ENCODE measurements at places on chromosomes 12 and 14.

- DNase-seq, result no peak
Measured at GRCh38 chr12:59240048-59240447, 319.7 kb upstream of the LRIG3 start.

- no peak for DNase-seq
Measured at GRCh38 chr14:64752909-64753308, 48.7 kb downstream of the PLEKHG3 start.

- DNase-seq, result peak; percentile 93
Measured at GRCh38 chr12:1559676-1560091, 34.7 kb downstream of the FBXL14 start.

GRCh38 chr14:99586761-99587459 lies 17.1 kb downstream of the CCDC85C start:
- no peak for DNase-seq

DNA sequence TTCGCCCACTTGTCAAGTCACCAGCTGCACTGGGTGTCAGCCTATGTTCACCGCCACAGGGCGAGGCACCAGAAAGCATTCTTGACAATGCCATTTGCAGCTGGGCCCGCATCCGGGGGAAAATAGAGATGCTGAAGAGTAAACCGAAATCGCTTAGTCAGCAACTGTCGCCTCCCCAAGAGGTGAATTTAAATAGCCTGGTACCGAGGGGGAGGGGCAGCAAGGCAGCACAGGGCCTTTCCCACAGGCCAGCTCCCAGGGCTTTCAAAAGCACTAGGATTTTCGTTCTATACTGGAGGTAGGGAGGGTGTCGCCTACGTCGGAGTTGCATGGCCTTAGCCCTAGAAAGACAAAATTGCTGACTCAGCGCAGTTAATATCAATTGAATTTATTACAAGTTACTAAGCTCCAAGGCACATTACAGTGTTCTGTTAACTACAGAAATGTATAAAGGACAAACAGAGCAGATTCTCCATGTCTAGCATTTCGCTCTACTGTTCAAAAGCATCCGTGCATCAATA lies 4.3 kb downstream of the IRF2BPL start:
- no peak for DNase-seq

GRCh38 chr12:47636908-47637780 lies 68.7 kb downstream of the RPAP3 start:
- DNase-seq, result no peak

DNA sequence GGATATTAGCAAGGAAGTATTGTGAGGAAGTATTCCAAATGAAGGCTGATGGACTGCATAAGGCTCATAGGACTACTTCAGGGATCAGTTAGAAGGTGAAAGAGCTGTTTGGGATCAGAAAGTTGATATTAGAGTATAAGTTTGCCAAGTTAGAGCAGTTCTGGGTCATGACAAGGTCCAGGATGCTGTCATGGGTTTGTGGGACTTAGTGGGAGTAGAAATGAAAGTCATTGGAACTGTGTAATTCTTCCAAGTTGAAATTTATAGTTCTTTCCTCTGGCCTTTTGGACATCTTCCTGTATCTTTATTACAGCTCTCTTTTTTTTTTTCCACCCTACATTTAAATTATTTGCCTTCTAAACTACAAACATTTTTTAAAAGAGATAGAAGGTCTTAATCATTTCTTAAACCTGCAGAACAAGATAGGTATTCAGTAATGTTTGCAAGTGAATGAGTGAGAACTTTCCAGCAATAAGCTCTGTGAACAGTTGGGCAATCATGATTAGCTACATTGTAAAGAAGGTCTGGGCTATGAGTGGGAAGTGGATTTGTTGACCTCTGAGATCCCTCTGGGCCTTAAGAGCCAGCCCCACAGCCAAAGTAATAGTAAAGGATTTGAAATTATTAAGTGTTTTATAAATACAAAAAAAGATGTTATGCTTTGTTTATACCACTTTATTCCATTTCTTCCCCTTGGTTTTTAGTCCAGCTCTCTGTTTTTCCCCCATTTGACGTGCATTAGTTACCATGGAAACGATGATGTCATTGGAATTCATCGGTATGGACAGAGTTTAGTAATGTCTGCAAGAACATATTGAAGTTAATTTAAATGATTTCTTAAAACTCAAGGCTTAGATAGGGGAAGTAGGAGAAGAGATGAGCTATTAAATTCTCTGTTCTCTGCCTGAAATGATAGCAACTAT lies 247.9 kb upstream of the ARHGAP5 start:
- DNase-seq, result no peak

DNA sequence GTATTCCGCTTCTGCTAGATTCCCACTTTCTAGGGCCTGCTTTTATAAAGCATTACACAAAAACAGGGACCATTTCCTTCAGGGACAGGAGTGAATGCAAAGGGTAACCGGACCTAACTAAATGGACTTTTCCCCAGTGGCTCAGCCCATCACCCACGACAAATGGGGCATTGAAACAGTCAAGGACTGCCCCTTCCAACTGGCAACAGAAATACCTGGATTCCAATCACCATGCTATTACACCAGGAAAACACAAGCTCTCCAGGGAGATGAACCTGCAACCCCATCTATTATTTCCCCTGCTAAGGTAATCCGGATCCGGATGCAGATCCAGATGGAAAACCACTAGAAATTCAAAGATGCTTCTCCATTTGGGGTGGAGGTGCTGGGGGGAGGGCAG lies 1.0 kb downstream of the MPHOSPH9 start:
- DNase-seq, result no peak

GRCh38 chr14:72104011-72104613 lies 171.9 kb downstream of the RGS6 start:
- DNase-seq, result no peak

- no peak for DNase-seq
Measured at GRCh38 chr12:55392032-55392795, 8.1 kb upstream of the OR6C65 start.

GRCh38 chr14:38012056-38012455 lies 195.6 kb upstream of the SSTR1 start:
- DNase-seq, result no peak

GRCh38 chr12:116247377-116247776 lies 30.1 kb downstream of the MED13L start:
- no peak for DNase-seq

- no peak for DNase-seq
Measured at GRCh38 chr12:30440826-30441602, 254.7 kb downstream of the IPO8 start.

GRCh38 chr12:68482014-68482413 lies 128.7 kb upstream of the RAP1B start:
- DNase-seq, result no peak

GRCh38 chr12:1862973-1863372 lies 42.6 kb downstream of the LRTM2 start:
- DNase-seq, result no peak

DNA sequence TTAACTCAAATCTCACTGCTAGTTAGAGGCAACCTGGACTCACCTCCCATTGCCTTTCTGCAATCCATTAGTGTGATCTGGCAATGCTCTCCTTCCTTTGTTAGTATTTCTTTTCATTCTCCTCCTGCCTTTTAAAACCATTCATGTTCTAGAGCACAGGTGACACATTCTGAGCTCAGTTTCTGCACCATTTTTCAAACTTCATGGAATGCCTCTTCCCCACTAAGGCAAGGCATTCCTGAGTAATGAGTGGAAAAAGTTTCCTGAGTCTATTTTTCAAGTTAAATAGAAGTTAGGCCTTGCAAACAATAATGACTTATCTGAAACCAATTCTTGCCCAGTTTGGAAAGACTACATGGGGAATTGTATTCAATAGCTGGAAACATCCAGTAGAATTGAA lies 1001.8 kb downstream of the BCL11B start:
- DNase-seq, result no peak

DNA sequence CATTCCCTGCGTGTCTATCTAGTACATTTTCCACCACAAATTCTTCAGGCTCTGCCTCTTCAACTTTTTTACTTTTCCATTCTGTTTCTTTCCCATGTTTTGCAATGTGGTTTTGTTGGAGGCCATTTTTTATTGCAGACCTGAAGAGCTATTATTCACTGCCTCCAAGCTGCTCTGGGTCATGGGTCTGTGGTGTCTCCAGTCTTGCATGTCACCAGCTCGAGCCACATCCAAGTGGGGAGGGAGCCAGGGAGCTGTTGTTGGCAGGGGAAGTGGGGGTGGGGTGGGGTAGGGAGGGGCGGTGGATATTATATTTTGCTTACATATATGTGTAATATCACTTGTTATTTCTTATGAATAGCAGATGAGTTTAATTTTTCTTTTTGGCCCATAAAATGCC lies 69.1 kb downstream of the VEZT start:
- no peak for DNase-seq

GRCh38 chr12:67578976-67579661 lies 69.4 kb upstream of the DYRK2 start:
- DNase-seq, result no peak

- no peak for DNase-seq
Measured at GRCh38 chr14:87271331-87271730, 721.7 kb downstream of the GALC start.

DNA sequence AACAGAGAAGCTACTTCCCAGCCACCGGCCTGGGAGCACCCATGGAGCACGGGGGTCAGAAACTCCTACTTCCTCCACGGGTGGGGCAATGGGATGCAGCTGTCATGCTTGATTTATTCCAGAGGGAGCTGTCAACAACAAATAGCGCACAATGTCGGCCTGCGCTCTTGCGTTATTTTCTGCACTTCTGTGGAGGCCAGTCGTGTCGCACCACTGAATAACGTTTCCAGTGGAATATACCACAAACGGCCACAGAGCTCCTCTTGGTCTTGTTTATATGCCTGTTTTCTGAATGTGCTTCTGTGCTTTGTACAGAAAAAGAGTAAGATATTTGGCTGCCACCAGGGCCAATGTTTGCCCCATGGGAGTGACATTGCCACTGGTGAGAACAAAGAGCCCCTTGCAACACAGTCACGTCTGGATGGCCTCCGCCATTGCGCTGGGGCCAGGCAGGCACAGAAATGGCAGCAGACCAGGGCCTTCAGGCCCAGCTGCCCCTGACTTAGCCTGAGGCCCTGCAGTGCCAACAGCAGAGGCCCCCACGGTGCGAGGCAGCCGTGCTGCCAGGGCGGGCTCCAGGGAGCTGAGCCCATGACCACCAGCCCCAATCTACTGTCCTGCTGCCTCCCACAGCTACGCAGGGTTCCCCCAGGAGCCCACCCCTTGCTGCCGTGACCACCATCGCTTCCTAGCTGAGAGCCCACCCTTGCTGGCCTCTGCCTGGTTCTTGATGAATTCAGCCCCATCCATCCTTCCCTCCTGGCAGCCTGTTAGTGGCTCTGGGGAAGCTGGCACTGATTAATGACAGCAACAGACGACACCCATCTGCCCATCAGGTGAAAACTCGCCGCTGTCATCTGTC lies 28.9 kb upstream of the TMEM179 start:
- no peak for DNase-seq

DNA sequence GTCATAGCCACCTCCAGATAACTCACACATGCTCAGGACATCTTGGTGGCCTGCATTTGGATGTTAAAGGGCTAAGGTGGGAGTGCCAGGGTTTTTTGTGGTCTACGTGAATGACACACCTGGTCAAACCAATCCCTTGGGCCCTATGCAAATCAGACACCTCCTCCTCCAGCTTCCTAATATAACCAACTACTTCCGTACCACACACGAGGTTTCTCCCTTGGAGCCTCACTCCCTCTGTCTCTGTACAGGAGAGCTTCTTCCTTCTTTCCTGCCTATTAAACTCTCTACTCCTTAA lies 19.6 kb downstream of the APOBEC1 start:
- DNase-seq, result no peak

- no peak for DNase-seq
Measured at GRCh38 chr14:53786045-53786444, 170.6 kb downstream of the BMP4 start.

DNA sequence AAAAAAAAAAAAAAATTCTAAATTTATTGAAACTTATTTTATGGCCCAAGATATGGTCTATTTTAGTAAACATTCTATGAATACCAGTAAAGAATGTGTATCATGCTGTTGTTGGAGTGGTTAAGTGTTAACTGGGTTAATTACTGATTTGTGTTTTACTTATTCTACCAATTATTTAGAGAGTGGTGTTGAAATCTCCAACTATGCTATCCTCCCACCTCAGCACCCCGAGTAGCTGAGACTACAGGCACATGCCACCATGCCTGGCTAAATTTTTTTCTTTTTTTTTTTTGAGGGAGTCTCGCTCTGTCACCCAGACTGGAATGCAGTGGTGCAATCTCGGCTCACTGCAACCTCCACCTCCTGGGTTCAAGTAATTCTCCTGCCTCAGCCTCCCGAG lies 72.2 kb downstream of the R3HDM2 start:
- DNase-seq, result no peak

DNA sequence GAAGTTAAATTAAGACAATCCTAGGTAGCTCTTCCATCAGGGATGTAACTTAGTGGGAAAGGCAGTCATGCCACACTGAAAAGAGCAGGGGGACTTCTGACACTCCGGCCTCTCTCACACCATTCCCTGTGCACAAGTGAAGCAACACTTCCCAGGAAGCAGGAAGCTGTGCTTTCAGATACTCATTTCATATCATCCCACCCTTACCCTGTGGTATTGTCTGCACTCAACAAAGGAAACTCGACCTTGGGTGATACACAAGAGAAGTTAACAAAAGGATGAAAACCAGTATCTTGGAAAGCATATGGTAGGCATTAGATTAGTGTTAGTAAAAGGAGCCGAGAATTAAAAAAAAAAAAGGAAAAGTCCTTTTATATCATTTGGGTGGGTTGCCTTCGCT lies 61.3 kb upstream of the MDM1 start:
- no peak for DNase-seq

DNA sequence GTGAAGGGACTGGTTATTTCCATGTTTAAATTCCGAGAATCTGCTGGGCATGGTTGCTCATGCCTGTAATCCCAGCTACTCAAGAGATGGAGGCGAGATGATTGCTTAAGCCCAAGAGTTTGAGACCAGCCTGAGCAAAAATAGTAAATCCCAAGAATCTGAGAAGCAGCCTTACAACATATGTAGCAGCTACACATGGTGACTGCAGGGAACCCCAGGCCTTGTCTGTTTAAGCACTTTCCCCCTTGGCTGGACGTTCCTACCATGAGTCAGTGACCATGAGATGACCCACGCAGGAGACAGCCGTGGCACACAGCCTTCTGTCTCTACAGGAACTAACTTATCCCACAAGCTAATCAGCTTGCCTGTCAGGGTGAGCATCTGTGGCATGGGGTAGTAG lies 5.5 kb upstream of the SLC24A4 start:
- no peak for DNase-seq

DNA sequence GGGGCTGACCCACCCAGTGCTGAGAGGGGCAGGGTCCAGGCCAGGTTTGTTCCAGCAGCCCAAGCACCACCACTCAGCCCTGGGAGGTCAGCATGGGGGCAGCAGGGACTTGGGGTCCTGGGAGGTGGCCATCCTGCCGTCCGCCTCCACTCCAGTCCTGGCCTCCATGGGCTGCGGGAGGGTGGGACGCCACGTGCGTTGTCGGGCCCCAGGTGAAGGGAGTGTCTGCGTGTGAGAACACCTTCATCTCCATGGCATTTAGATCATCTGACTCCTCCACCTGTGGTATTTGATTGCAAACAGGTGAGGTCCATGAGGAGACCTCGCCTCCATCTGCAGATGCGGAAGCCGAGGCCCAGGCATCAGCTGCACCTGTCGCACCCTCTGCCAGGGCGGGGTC lies 44.1 kb downstream of the FBRSL1 start:
- no peak for DNase-seq
